ENCODE measurements at places on chromosomes 4 and X.

GRCh38 chrX:30781711-30782444 is 107.2 kb downstream of the TAB3 start:
- no peaks in the 10 kb centered on the region for H3K4me1 ChIP-seq
- no peaks in the 10 kb centered on the region for H3K36me3 ChIP-seq
- H3K4me3 ChIP-seq = no peak overlapping the region
- DNase-seq = no peak
- peaks cover 25% of the 10 kb centered on the region for H3K27me3 ChIP-seq
- no peak overlapping the region for H3K27ac ChIP-seq

GRCh38 chr4:101710806-101711205 is 79.7 kb upstream of the BANK1 start:
- no peaks in the 10 kb centered on the region for H3K36me3 ChIP-seq
- H3K4me1 ChIP-seq = peaks cover 12% of the 10 kb centered on the region
- H3K27ac ChIP-seq = no peak overlapping the region
- H3K4me3 ChIP-seq = no peak overlapping the region

GRCh38 chr4:87502580-87503238 is 26.5 kb downstream of the SPARCL1 start:
- H3K36me3 ChIP-seq = no peaks in the 10 kb centered on the region
- H3K27me3 ChIP-seq = no peaks in the 10 kb centered on the region
- no peak overlapping the region for H3K4me3 ChIP-seq
- H3K4me1 ChIP-seq = peaks cover 10% of the 10 kb centered on the region
- DNase-seq = no peak
- peak overlapping the region; percentile 4 for H3K27ac ChIP-seq

DNA sequence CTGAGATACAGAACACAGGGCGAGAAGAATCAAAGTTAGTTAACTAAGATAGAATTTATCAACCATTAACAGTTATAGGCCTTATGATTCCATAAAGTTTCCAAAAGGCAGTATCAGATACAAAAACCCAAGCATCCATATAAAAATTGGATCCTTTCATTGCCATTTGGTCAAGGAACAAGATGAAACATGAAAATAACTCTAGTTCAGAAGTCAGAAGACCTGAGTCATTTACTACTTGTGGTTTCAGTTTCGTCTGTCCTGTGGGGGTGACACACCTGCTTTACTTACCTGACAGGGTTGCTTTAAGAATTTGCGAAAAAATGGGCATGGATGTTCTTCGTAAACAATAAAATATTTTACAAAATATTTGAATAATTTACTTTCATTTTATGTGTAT is 130.8 kb downstream of the ANAPC10 start:
- no peak overlapping the region for H3K27ac ChIP-seq
- H3K27me3 ChIP-seq = no peaks in the 10 kb centered on the region
- no peaks in the 10 kb centered on the region for H3K36me3 ChIP-seq
- no peak overlapping the region for H3K4me3 ChIP-seq
- no peak for DNase-seq

- DNase-seq = no peak
- no peaks in the 10 kb centered on the region for H3K36me3 ChIP-seq
- no peak overlapping the region for H3K27ac ChIP-seq
- H3K4me3 ChIP-seq = no peak overlapping the region
- H3K27me3 ChIP-seq = peaks cover 21% of the 10 kb centered on the region
Observed at GRCh38 chrX:8960957-8961468, 72.9 kb downstream of the FAM9B start.

Measured in Calu3 (cell line).